Activated T-cell treated with anti-CD3 and anti-CD28 coated beads for 4 hours (primary cell): ENCODE measurements at places on chromosomes 4 and X.

DNA sequence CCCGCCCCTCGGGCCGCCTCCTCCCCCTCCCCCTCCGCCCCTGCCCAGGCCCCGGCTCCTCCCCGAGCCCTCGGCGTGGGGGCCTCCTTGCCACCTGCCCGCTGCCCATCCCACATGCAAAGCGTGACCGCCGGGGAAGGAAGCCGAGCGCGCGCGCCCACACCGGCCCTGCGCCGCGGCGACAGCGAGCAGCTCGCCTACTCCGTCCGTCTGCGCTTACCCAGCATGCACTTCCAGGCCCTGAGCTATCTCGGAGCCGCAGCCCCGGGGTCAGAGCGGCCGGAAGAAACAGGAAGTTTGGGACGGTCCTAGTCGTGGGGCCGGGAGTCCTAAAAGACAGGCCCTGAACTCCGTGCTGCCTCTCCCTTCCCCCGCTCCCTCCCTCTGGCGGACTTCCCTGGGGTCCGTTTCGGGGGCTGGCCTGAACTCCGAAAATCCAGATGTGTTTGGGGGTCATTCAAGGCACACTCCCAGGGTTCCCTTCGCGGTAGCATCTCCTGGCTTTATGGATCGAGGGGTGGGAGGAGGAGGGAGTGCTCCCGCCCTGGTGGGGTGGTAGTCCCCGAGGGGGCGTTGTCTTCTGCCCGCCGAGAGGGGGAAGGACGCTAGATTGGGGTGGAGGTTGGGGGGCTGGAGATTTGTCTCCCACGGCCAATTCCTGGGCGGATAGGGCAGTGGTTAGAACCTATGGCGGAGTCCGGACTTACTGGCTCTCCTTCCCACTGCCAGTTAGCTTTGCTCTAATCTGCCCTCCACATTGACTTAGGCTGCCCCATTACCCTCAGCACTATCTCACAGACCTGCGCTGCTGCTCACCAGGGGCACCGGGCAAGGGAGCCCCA, 25.0 kb upstream of the BCORL1 start:
- DNase-seq: no peak

DNA sequence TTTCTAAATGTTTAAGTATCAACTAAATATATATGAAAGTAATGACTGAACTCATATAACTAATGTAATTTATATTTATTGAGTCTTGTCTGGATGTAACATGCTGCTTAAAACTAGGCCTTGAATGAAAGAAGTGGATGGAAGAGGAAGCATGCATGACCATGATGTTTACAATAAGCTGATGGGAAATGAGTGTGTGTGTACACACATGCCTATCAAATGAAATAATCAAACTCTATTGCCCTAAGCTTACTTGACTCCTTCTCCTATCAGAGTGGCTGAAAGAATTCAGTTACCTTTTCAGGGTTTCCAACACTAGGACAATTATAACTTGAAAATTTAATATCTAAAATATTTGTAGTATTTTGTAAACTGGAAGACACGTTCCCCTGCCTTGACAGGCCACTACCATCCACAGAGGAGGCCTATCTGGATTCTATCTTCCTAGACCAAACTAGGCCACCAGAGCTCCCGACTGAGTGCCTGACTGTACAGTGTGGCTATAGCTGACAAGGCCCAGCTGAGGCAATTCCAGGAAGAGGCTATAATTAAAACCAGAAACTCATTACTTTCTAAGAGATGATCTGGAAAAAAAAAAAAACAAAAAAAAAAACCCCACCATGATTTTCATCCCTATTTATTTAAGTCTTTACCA, 7.6 kb downstream of the ARSJ start:
- DNase-seq: no peak

- no peak for DNase-seq
Measured at GRCh38 chrX:48578661-48579128, 4.4 kb downstream of the RBM3 start.

DNA sequence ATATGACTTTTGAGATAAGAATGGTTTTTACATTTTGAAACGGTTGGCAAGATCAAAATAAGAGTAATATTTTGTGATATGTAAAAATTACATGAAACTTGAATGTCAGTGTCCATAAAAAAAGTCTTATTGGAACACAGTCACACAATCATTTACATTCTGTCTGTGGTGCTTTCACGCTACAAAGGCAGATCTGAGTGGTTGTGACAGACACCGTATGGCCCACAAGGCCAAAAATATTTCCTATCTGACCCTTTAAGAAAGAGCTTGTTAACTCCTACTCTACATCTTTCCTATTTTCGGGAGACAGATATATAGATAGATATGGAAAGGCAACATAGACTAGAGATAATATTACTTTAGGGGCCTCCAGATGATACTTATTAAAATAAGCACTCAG, 101.9 kb downstream of the EFHC2 start:
- DNase-seq: no peak

GRCh38 chr4:18227880-18228279, 206.3 kb upstream of the LCORL start:
- no peak for DNase-seq
